ENCODE measurements at places on chromosomes 12 and 14.

- no peak for DNase-seq
Measured at GRCh38 chr12:108839018-108839889, 18.1 kb downstream of the SSH1 start.

DNA sequence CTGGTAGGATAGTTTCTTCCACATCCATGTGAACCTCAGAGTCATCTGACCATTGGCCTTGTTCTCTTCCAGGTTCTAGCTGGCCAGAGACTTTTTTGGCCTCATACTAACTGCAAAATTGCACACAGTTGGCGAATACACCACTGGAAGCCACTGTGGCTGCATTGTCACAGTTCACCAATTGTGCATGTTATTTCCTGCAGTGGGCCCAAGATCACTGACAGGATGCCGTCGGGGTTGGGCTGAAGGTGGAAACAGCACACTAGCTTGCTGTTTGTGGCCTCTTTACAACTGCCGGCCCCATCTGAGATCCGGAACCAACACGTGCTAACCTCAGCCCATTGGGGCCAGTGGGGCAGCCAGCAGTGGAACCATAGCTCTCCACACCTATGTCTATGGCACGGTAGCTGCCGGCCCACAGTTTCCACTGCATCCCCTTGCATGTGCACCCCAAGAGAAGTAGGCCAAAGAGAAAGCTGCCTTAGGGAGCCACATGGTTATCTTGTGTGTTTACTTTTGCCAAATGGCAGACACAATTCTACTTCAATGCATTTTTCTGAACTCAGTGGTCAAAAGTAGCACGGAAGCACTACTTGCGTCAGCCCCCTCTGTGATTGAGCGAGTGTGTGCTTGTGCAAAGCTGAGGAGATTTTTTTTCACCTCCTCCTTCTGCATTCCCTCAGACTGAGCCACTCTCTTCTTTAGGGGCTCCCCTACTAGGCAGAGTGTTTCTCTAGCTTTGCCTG, 464.0 kb downstream of the RAD51B start:
- DNase-seq, result no peak

DNA sequence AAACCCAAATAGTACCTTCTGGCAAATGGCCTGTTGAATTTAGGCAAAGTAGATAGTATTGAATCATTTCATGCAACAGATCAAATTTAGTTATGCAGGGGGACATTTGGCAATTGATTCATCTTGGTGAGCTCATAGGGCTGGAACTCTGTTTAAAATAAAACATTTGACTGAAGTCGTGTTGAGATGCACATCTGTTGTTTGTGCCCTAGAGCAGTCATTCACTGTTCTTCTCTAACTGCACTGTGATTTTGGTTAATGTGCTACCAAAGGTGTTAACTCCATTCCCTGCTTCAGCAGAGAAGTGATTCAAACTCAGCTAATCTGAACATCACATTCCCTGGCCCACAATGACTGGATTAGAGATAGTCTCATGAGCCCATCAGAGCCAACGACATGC, 44.0 kb upstream of the CSRP2 start:
- DNase-seq, result no peak

DNA sequence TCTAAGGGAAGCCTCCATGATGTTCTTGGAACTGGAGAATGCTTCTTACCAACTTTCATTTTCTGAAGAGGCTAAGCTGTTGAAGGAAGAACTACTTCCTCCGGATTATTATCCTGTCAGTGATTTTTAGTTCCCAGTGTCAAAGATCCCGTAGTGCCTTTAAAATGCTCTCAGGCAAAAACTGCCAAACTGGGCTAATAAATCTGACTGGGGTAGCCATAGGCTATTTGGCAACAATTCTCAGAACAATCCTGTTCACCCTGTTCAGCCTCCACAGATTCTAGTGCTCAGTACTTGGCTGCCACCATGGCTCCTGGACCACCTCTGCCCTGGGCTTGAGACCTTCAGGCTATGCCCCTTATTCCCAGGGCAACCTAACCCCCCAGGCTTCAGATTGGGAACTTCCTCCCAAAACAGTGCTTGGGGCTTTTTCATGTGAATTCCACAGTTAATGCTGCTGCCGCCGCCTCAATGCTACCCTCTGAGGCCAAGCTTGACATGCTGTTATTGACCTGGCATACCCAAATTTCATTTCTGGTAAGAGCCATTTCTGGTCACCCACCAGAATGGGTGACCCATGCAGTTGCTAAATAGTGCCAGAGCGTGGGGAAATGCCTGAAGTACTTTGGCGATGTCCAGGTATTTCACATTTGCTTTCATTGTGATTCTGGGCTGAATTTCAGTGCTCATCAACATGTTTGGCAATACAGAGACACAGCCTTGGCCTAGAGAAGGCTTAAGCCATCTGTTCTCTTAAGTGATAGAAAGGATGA, 110.0 kb upstream of the ARHGAP5 start:
- DNase-seq, result no peak

- DNase-seq, result peak; percentile 49
Measured at GRCh38 chr14:100383727-100384158, 60.6 kb downstream of the SLC25A47 start.

DNA sequence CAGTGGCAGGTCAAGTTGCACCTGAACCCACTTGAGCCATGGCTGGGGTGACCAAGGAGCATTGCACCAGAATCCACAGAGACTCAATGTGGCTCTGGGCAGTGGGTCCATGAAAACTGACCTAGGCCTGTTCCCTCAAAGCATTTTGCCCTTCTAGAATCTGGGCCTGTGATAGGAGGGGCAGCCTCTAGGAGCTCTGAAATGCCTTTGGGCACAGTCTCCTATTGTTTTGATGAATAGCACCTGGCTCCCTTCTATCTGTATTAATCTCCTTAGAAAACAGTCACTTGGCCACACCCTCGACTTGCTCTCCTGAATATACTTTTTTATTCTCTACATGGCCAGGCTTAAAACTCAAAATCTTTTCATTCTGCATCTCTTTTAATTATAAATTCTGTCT, 14.1 kb upstream of the KRAS start:
- DNase-seq, result no peak

DNA sequence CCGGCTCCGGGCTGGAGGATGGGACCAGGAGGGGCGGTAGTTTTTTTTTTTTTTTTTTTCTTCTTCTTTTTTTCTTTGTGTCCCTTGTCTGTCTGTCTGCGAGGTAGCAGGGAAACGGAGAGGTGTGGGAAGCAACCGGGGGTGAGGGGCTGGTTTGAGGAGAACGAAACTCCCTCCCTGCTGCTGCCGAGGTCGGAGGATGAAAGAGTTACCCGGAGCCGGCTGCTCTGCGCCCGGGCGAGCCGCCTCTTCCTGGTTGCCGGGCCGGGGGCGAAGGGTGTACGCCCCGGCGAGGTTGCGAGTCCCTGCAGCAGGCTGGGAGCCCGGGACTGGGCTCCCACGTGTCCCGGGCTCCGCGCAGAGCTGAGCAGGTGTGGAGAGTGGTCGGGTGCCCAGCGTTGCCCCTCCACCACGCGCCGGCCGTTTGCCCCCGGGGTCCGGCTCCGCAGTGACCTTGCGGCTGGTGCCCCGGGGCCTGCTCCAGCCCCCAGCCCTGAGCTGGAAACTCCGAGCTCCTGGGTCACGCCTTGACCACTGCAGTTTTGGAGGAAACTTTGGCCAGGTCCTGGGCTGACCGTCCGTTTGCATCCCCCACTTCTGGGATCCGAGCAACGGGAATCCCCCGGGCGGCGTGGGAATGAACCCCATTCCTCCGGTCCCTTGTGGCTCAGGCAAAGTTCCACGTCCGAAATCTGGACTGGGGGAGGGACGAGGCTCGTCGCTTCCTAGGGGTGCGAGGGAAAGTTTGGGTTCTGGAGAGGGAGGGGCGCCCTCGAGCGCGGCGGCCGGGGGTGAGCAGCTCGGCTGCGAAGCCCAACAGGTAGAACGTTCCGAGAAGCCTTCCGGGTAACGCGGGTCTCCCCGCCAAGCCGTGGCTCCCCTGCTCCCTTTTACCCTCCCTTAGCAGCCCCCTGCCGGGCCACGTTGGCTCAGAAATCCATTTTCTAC, 1.3 kb downstream of the CHST11 start:
- DNase-seq, result no peak

DNA sequence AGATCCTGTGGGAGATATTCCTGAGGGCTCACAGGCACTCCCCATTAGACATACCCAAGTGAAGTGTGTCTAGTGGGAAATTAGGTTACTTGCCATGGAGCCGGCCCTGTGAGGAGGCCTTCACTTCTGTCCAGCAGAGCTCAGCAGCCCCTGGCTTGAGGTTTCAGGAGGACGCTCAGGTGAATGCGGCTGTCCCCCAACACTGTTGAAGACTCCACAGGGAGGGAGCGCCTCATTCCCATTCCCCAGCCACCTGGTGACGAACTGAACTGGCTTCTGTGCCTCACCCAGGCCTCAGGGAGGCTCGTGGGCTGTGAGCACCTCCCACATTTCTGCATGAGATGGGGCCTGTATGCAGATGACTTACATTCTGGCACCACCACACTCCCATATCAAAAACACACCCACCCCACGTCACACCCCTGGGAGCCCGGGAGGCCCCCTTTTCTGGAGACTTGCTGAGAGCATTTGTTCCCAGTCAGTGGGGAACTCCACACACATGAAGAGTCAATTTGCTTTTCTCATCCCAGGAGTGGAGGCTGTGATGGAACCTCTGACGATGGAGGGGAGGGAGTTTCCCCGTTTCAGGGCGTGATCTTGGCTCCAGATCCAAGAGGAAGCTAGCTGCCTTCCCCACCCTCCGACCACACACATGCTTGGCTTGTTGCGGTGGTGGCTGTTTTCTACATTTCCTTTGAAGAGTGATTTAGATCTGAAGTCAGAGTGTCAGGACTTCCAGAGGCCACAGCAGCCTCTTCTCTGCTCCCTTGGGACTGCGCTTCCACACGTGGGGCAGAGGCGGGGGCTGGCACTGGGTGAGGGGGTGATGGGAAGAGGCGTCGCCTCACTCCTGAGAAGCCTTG, 120.7 kb downstream of the ADGRD1 start:
- DNase-seq, result no peak

GRCh38 chr12:123531091-123531490, 2.4 kb downstream of the RILPL1 start:
- no peak for DNase-seq

GRCh38 chr14:50600849-50601248, 40.9 kb downstream of the ATL1 start:
- DNase-seq, result no peak

DNA sequence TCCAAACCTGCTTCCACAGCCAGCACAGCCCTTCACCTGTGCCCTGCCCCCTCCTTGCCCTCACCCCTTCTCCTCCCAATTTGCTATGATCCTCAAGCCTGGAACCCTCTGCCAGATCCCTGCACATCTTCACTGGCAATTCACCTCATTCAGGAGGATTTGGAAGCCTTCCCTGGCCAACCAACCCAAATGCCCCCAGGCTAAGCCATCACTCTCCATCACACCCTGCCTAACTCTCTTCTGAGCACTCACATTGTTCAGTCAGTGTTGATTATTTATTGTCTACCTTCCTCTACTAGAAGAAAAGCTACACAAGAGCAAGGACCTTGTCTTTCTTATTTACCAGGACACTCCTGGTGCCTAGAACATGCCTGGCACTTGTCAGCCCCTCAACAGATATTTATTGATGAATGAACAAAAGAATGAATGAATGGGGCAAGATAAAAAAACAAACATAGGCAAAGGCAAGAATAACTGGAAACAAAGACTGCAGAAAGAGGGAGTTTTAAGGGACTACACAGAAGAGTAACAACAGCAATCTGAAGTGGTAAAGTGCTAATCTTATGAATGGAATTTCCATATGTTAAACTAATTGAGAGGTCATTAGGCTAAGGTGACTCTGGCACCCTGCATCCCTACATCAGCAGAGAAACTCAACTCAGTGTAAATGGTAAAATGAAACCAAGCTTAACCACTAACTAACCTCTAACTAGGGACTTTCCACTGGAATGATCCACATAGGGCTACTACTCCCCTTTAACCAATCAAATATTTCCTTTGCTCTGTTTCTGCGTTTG, 33.4 kb downstream of the TMTC1 start:
- DNase-seq, result no peak

DNA sequence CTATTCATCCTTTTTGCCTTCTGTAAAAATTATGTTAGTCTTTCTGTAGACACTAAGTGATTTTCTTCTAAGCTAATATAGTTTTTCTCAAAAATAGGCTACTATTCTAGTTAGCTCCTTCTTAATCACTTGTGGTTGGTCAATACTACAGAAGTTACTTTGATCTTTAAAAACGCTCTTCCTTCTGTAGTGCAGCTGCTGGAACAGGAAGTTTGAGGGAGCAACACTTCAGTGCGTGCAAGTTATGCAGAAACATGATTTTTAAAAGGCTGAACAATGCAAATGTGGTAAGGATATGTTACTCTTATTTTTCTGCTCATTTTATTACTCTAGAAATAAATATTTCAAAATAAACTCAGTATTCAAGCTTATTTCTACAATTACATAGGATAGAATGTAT, 11.1 kb upstream of the RERGL start:
- DNase-seq, result no peak

GRCh38 chr14:20564501-20564997, 3.7 kb upstream of the RNASE9 start:
- no peak for DNase-seq

- no peak for DNase-seq
Measured at GRCh38 chr14:39492267-39492666, 60.0 kb upstream of the FBXO33 start.

DNA sequence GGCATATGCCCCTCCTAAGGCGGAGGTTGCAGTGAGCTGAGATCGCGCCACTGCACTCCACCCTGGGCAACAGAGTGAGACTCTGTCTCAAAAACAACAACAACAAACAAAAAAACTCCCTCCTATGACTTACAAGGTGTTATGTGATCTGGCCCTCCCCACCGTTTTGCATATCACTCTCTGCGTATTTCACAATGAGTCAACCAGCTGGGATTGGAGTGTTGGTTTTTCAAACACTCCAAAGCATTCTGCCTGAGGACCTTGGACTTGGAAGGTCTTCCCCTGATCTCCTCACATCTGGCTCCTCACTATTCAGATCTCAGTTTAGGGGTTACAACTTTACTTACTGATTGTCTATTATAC, 14.0 kb downstream of the MANSC1 start:
- no peak for DNase-seq

DNA sequence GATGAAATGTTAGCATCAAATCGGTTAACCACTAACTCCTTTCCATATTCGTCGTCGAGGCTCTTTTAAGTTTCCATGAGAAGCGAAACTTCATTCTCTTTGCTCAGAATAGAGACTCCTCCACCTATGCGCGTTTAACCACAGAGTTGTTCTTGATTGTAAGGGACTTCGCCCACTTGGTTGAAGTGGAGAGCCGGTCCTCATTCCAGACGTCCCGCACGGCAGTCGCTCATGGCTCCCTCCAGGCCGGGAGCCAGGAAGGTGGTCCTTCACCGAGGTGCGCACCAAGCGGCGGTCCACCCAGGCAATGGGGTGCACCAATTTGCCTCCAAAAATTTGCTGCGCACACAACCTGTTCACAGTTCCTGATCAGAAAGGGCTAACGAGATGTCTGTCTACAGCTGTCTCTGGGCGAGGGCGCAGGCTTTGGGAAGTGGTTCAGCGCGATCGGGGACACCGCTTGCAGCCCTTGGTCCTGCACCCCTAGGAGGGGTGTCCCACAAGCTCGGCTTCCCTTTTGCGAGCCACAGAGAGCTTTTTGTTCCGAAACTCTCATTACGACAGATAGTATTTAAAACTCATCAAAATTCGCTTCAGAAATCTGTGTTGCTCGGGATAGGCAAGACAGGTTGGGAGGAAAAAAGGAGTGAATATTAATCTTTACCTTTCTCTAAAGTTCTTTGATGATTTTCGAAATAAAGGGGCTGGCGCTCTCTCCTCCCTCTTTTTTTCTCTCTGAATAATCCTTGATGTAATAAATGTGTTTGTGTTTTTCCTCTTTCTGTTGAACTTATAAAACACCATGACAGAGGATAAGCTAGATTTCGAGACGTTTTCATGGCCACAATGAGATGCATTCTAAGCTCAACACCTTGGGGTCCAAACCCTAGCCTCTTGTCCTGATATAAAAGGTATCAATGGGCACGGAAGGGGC, 6.4 kb upstream of the ALX1 start:
- DNase-seq, result no peak
